Pons (tissue), 1 donor: ENCODE measurements at places on chromosomes 3 and 15.
A peak's percentile ranks its signal among the peaks of the same experiment; 100 is the strongest.

- DNase-seq, result no peak
These were observed 100.3 kb downstream of the LIPC start for GRCh38 chr15:58532126-58532525.

DNA sequence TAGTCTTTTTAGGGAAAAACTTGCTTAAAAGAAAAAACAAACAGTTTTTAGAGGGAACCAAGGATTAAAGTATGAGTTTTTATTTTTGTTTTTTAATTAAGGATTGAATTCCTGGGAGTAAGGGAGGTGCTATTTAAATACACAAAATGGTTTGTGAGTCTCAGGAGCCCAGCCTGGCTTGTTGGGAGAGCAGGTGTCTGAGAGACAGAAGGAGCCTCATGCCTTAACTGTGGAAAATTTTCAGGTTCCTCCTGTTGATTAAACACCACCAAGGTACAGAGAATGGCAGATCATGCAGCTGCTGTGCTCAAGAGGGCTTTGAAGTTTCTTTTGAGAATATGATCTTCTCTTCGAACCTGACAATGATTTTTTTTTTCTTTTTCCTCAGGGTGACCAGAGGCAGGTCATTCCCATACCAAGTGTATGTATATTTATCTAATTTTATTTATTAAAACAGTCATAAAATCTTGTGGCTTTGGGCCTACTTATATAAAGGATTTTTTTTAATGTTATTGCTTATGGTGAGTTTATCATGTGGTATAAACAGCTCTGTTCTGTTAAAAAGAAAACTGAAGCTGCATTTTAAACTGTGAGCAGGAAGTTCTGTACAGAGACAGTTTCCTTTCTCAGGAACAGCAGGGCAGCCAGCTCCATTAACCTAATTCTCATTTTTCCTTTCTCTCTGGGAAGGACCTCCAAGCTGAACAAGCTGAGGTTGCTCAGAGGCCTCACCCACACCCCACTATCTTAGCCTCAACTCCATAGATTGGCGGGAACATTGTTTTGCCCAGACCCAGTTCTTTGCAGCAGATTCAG, 33.7 kb upstream of the VILL start:
- DNase-seq, result no peak

GRCh38 chr3:79604681-79605080, 163.1 kb downstream of the ROBO1 start:
- DNase-seq, result no peak

GRCh38 chr15:92149029-92149428, 244.7 kb upstream of the ST8SIA2 start:
- DNase-seq, result peak; percentile 30

- no peak for DNase-seq
These were observed 4.5 kb downstream of the LRRC31 start for GRCh38 chr3:169865176-169865767.

DNA sequence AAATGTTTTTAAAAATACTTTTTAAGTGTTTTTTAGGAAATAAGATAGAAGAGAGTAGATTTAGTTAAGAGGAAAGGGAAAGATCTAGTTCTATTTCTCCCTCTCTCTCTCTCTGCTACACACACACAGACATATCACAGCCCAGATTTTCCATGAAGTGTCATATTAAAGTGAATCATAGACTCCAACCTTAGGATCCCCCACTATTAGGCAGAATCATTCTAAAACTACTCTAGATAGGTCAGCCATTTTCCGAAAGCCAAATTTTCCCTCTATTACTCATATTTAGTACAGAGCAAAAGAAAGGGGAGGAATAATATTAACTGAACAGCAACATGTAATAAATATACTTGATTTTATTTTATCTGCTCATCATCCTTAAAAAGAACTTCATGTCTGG, 45.1 kb upstream of the RSL24D1 start:
- no peak for DNase-seq

- peak; percentile 82 for DNase-seq
These were observed 149.9 kb downstream of the IGSF11 start for GRCh38 chr3:118884748-118885206.

DNA sequence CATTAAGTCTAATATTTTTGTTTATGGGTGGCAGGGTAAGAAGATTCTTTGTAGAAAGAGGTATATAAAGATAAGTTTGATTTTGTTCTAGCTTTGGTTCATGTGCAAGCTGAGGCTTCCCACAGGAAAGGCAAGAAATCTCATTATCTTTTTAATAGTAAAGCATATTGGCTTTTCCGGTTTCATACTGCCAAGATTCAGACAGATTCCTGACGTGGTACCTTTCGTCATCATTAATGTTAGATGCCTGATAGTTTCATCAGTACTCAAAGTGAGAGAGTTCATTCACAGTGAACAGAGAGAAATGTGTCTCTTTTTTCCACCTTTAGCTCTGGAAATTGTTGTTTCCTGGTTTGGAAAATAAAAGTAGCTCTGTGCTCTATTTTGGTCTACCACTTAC, 16.5 kb downstream of the TPM1 start:
- no peak for DNase-seq

- no peak for DNase-seq
These were observed 705 bp downstream of the DLL4 start for GRCh38 chr15:40929660-40930429.

- no peak for DNase-seq
These were observed 46.5 kb upstream of the MITF start for GRCh38 chr3:69692761-69693160.

DNA sequence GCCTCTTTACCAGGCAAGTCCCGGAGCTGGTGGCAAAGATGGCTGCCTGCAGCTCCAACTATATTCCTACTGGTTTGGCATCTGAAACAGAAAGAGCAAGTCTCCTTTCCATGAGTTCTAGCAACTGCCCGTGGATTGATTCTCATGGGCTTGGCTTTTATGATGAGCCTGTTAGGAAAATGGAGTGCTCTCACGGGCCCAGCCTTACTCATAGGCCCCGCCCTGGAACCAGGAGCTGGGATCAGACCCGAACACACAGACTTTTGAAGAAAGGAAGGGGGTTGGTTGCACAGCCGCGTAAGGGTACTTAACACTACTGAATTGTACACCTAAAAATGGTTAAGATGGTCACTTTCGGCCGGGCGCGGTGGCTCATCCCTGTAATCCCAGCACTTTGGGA, 2.9 kb downstream of the NRROS start:
- no peak for DNase-seq

DNA sequence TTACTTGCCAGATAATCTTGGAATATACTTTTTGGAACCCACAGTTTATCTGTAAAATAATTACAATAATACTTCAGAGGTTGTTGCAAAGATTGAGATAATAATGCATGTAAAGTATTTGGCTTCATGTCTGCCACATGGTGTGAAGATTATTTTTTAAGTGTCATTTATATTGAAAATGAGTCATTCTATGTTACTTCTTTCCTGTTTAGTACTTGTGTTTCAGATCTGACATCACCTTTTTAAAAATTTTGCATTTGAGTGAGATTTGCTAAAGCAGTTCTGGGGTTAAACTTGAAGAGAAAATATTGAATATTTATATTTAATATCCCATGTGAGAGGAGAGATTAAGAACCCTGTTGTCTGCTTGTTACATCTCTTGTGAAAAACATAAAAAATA, 31.2 kb downstream of the IQGAP1 start:
- DNase-seq, result no peak

DNA sequence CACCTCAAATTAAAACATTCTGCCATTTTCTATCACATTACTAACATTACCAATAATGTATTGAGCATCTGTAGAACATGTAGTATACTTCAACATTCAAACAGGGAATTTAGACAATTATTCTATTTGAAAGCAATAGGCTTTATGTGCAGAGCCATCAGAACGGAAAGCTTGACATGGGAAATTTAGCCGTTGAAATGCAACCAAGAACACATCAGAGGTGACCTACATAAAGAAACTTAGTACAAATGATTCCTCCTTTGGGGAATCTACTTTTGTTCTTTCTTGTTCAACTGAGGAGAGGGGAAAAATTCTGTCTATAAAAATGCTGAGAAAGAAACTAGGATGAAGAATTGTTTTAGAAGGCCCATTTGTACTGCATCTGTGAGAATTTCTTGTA, 38.6 kb upstream of the RBMS3 start:
- no peak for DNase-seq

DNA sequence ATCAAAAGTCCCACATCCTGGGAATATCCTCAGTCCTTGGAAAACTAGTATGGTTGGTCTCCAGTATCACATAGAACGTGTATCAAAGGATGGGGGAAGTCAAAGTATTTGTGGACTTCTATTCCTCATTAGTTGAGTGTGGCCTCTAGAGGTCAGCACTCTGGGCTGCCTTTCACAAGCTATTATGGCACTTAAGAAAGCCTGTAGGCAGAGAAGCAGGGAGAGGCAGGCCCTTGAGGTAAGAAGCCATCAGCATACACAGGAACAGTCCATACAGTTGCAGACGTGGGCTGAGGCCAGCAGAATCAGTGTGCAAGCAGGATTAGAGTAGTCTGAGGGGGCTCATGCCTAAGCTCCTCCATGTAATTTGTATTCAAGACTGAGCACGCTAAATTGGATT, 341.7 kb downstream of the CLSTN2 start:
- DNase-seq, result peak; percentile 16

DNA sequence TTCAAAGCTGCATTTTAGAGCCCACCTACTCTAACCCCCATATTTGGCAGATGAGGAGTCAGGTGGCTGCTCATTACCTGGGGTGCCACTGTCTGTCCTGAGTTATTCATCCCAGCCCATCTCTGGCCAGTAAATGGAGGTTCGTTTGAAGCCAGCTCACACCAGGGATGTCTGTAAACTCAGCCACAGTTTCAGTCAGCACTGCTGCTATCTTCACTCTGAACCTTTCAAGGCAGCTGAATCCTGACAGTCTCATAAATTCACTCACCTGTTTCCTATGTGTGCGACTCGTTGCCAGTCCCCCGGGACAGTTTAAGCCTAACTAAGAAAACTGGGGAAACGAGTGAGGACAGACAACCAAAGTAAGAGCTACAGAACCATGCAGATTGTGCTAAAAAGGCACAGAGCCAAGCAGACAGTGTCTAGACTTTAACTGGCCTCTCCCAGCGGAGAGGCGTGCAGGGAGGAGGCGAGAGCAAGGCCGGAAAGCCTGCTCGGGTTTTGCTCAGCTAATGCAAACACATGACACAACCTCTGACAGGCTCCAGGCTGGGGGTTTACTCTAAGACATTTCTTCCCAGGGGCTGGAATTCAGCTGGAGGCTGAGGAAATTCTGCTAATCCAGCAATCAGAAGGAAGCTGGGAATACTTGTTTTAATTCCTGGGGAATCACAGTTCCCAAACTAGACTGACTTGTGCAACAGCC, 12.0 kb downstream of the FSTL1 start:
- no peak for DNase-seq

- no peak for DNase-seq
These were observed 70.0 kb downstream of the EXOG start for GRCh38 chr3:38566215-38566528.

DNA sequence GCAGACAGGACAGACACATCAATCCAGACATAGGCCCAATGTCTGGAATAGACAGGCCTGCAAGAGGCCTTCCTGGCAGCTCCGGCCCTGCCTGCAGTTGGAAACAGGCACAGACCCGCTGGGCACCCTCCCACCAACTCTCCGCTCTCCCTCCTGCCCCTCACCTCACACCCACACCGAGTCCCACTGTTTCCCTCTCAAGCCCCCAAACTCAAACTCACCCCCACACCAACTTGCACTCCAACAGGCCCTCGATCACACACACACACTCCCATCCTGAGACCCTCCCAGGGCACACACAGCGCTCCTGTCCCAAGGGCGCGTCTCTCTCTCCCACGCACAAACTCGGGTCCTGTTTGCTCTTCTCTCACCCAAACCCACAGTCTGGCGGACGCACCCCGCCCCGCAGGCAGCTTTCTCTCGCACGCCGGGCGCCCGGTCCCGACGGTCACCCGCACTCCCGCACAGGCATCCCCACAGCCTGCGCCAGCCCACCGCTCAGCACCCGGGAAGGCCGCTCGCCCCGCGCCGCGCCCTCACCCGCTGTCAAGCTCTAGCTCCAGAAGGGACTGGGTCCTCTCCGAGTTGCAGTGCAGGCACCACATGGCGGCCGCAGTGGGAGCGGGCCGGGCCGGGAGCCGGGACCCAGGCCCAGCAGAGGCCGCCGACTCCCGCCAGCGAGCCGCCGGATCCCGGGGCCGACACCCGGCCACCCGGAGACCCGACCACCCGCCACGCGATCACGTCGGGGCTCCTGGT, 106.2 kb downstream of the IQSEC1 start:
- DNase-seq, result no peak

GRCh38 chr3:191255156-191255555, 56.1 kb downstream of the OSTN start:
- DNase-seq, result no peak

DNA sequence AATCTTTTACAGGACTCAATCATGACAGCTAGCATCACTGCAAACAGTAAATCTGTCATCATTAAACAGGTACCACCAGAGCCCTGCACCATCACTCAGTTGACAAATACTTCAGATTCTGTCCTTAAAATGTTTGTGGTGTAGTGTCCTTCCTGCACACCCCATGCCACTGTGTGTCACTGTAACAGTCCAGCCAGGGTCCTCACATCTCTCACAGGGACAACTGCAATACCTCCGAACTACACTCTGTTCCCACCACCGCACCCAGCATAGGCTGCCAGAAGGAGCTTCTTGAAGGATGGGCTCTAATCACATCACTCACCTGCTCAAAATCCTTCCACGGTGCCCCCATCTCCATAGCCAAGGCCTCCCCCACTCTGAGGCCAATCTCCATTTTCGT, 90.2 kb upstream of the FGF12 start:
- DNase-seq, result no peak

- DNase-seq, result peak; percentile 34
These were observed 225 bp downstream of the RHOA start for GRCh38 chr3:49411535-49411967.

- no peak for DNase-seq
These were observed 31.1 kb downstream of the CYP11A1 start for GRCh38 chr15:74336061-74337005.

DNA sequence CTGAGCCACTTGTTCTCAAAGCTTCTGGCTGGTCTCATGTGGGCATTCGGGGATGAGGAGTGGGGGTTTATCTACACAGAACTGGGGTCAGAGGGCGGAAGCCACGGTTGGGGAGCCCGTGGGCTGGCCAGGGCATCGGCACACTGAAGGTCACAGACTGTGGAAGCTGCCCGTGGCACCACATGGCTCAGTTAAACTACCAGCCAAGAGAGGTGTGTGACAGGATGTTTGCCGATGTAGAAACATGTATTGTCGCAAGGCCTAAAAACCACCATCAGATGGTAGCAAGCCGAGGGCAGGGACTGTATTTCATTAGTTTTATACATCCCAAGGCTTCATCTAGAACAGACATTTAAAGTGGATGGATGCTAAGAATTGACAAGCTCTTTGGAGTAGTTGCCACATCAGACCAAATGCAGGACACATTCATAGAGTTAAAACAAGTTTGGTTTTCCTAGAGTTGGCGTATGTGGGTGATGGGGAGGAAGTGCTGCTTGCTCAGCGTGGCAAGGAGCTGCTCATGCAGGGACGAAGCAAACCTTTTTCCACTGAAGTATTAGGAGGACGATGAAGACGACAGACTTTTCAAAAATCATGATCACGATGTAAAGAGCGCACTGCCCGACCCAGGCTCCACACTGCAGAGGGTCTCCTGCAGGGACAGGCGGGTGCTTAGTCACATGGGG, 9.6 kb upstream of the MUSTN1 start:
- DNase-seq, result no peak

GRCh38 chr15:85325834-85326233, 54.6 kb upstream of the AKAP13 start:
- no peak for DNase-seq
